ENCODE measurements at places on chromosomes 3 and 15.

- no peak for DNase-seq
These were observed 33.8 kb upstream of the COPB2 start for GRCh38 chr3:139423232-139423631.

GRCh38 chr15:62573876-62574275, 408.8 kb upstream of the C2CD4B start:
- DNase-seq = no peak

DNA sequence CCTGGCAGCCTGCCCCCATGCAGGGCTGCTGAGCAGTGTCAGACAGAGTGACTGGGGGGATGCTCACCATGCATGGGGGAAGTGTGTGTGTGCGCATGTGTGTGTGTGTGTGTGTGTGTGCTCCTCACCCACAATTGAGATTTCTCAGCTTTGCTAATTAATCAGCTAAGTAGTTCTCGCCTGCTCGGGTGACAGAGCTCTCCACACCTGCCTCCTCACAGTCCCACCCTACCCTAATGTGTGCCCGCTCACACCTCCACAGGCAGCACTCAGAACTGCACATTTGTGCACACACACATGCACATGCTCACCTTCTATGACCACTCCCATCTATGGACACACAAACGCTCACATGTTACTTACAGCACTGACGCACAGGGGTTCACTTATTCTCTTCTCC, 37.3 kb downstream of the CACNA2D2 start:
- DNase-seq = no peak

DNA sequence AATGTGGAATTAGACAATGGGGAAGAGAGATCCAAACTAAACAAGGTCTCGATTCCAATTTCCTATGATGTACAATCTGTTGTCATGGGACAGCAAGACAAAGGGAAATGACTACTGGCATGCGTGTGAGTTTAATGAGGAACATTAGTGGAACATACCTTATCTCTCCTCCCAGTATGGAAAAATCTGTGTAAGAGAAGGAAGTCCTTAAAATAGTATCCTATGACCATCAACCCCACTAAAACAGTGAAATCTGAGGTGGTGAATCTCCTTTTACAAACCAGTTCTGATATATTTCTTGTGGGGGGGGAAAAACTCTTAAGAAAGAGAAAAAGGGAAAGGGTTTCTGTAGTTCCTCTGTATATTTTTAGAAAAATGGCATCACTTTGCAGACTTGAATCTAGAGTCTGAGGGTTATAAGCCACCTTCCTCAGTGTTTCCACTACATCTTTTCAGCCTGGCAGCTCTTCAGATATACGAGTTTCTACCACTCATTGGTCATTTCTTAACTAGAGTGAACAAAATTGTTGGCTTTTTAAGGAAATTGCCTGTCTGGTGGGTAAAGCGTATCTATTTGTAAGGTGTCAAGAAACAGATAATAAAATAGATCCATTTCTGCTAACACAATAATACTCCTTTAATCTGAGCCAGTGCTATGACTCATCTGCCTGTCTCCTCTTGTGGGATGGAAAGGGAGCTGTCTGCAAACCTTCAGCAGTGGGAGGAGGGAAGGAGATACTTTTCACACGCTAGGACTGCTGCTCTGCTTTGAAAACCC, 3.0 kb upstream of the TNFAIP8L3 start:
- no peak for DNase-seq

DNA sequence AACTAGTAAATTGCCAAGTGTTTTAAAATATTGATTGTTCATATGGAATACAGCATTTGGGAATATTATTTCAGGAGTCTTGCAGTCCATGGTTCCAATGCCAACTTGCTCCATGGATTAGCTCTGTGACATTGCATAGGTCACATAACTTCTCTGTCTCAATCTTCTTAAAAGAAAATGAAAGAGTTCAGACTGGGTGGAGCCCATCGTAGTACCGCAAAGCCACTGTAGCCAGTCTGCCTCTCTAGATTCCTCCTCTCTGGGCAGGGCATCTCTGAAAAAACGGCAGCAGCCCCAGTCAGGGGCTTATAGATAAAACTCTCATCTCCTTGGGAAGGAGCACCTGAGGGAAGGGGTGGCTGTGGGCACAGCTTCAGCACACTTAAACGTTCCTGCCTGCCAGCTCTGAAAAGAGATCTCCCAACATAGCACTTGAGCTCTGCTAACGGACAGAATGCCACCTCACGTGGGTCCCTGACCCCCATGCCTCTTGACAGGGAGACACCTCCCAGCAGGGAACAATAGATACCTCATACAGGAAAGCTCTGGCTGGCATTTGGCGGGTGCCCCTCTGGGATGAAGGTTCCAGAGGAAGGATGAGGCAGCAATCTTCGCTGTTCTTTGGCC, 168.8 kb upstream of the CNTN4 start:
- no peak for DNase-seq

DNA sequence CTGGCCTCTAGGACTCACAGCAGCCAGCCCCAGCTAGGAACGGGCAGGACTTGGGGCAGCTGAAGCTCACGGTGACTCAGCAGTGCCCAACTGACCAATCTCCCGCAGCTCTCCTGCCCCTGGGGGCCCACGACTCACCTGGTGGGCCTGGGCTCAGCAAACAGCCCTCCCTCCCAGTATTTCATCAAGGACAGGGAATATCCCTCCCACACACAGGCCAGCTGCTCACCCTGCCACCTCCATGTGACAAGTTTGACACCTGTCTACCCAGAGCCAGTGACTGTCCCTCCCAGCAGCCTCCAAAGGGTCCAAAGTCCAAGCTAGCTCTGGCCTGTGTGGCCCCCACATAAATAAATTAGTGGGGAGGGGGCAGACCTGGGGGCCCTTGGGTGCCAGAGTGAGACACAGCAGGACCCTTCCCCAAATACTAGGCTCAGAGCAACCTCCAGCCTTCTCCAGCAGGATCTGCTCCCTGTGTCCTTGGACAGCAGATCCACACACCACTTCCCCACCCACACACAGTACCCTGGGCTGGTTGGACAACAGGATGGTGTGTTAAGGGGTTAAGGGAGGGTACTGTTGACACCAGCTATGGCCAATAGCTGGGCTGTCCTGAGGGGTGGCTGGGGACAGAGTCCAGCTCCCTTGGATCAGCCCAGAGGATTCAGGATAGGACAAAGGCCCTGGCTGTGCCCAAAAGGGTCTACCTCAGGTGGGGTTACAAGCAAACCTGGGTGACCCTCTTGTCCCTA, 4.3 kb downstream of the GNAT1 start:
- no peak for DNase-seq

- no peak for DNase-seq
These were observed 203.6 kb downstream of the WNT5A start for GRCh38 chr3:55283441-55283925.

- DNase-seq = no peak
These were observed 63.8 kb upstream of the CGNL1 start for GRCh38 chr15:57312318-57313133.

- DNase-seq = no peak
These were observed 287.9 kb upstream of the SEMA6D start for GRCh38 chr15:47429376-47429775.

- no peak for DNase-seq
These were observed 925.9 kb downstream of the IGSF11 start for GRCh38 chr3:118108769-118109168.

DNA sequence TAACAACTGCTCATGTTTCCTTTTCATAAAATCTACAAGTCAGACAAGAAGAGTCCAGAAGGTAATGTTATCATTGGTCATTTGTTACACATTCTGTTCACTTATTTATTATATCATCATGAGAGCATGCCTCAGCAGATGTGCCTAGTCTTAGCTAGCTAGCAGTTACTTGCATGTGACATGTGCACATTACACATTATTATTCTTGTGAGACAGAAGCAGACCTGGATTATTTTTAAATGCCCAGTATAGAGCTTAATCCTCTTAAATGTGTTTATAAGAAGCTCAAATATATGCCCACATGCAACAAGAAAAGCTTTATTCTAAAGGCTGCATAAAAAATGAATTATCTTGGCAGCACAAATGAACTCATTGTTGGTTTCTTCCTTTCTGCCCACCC, 12.6 kb downstream of the YEATS2 start:
- DNase-seq = no peak

- DNase-seq = no peak
These were observed 14.5 kb downstream of the TERB2 start for GRCh38 chr15:44971036-44971435.

- DNase-seq = no peak
These were observed 70.5 kb upstream of the TSEN2 start for GRCh38 chr3:12413721-12414255.

DNA sequence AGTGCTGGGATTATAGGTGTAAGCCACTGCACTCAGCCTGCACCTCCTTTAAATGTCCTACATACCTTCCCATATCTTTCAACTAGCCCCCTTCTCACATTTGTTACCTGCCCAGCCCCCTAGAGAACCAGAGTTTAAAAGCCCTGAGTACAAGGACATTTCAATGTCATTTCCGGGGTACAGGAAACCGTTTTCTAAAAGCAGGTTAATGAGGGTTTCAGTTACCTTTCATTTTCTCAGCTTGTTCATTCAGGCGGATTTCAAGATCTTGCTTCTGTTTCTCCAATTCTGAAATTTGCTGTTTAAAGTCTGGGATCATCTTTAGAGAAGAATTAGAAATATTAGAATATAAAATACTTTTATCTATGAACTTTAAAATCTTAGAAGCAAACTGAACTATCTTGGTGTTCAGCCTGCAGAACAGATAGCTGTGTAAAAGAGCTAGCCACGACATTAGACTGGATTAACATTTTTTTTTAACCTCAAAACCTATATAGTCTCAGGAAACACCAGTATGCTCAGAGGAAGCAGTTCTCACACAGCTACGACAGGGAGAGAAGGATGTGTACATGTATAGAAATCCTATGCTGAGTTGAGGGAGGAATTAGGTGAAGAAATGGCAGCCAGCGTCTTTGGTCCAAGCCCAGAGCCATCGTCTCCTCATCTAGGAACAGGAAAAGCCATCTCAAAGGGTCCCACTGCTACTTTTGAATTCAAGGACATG, 29.9 kb upstream of the GNB5 start:
- no peak for DNase-seq

GRCh38 chr3:24396338-24396737, 98.3 kb downstream of the THRB start:
- no peak for DNase-seq

DNA sequence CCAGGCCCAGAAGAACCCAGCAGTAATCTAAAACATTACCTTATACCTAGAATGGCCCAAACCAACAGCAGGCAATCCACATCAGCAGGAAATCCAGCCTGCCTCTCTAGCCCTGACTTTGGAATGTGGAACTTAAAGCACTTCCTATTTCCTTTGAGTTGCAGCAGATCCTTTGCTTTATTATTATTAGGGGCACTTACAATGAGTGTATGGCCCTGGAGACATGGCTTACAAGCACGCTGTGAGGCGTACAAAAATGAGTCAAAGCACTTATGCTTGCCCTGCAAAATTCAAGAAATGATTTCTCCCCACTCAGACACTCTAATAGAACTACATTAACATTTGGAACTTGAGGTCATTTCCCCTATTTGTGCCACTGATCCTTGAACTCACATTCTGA, 9.5 kb upstream of the KNSTRN start:
- DNase-seq = no peak

GRCh38 chr3:111112913-111113312, 41.3 kb downstream of the NECTIN3 start:
- no peak for DNase-seq

DNA sequence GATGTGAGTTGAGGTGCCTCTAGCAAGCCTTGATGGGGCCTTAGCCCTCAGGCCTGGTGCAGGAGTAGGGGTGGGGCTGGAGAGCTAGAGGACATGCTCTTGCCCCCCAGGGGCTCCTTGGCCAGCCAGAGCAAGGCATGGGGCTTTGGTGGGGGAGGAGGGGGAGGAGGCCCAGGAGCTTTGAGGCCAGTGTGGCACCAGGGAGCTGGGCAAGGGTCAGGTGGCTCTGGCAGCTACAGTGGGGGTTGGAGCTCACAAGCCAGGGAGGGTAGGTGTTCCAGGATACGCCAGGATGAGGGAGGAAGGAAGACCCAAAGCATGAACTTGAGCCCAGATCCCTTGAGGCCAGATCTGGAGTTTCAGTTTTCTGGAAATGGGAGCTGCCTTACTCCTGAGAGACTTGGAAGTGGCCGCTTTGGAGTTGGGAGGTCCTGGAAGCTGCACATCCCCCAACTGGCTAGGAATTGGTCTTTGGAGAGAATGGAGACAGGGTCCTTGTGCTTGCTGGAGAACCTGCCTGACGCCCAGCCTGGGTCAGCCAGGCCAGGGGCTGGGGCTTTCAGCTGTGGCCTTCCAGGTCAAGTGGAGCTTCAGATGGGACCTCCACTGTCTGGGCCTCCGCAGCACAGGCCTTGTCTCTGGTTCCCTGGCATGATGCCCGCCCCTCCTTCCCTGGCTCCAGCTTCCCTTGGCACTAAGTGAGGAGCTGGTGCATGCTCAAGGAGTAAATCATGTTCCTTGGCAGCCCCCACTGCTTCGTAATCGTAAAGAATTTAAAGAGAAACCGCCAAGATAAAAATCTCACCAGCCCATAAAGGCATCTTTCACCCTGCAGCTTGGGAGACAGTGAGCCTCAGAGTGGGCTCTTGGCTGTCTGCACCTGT, 8.7 kb downstream of the SEMA3F start:
- no peak for DNase-seq

DNA sequence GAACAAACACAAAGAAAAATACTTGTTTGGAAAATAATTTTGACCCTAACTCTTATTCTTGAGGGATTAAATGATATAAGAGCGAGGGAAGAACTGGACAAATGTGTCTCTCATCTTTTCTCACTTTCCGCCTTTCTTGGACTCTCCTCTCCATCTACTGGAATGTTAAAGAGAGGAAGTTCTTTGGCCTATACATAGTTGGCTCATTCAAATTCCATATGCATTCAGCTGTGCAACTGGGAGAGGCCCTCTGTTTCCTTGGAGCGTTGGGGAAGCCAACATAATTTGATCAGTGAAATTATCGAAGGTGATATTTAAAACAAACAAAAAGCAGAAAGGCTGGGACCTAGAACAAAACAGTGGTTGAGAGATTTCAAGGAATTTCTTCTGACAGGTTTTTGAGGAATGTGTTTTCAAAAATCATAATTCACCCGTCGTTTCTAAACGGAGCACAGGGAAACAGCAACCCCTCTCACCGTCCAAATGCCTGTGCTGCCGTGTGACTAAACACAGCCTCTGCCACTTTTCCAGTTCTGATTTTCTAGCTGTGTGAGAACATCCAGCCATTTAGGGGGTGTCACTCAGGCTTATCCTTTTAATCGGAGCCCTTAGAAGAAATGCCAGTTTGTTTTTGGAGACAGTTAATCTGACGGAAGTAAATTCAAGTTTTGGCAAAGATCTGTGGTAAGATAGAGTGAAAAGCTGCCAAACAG, 489.9 kb downstream of the SOX2 start:
- no peak for DNase-seq

Measured in activated CD8-positive, alpha-beta memory T cell treated with anti-CD3 and anti-CD28 coated beads for 1 hour (primary cell).